HT-29 (cell line): ENCODE measurements at places on chromosomes 11 and 22.

- no peak for DNase-seq
These were observed 9.9 kb upstream of the APOBEC3A start for GRCh38 chr22:38947321-38948140.

- no peak for DNase-seq
These were observed 260.2 kb upstream of the ISX start for GRCh38 chr22:34805771-34806170.

- DNase-seq = no peak
These were observed 2.3 kb downstream of the TKFC start for GRCh38 chr11:61335355-61335710.

GRCh38 chr22:48333816-48334735, 1493.6 kb downstream of the BRD1 start:
- DNase-seq = no peak

DNA sequence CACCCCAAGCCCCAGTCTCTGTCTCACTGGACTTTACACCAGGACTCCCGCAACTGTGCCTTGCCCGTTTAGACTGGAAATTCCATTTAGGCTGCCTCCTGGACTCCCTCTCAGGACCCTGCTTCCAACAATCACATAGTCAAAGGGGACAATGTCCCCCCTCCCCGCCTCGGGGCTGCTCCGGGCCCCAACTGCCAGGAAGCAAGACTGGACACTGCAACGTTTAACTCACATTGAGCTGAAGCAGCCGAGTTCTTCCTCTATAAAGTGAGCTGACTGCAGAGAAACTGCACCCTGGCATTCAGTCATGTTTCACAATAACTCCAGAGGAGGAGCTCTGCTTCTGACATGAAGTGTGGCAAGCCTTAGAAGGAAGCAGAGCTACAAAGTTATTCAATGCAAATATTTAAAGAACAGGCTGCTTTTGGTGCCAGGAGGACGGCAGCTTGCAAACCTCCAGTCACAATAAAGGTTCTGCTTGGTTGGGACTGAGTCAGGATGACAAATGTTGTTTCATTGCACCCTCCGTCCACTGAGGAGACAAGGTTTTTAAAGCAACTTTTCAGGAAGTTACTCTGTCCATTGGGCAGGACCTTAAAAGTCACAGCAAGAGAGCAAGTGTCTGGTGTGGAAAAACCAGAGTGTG, 19.9 kb downstream of the PACSIN2 start:
- DNase-seq = peak; percentile 75

DNA sequence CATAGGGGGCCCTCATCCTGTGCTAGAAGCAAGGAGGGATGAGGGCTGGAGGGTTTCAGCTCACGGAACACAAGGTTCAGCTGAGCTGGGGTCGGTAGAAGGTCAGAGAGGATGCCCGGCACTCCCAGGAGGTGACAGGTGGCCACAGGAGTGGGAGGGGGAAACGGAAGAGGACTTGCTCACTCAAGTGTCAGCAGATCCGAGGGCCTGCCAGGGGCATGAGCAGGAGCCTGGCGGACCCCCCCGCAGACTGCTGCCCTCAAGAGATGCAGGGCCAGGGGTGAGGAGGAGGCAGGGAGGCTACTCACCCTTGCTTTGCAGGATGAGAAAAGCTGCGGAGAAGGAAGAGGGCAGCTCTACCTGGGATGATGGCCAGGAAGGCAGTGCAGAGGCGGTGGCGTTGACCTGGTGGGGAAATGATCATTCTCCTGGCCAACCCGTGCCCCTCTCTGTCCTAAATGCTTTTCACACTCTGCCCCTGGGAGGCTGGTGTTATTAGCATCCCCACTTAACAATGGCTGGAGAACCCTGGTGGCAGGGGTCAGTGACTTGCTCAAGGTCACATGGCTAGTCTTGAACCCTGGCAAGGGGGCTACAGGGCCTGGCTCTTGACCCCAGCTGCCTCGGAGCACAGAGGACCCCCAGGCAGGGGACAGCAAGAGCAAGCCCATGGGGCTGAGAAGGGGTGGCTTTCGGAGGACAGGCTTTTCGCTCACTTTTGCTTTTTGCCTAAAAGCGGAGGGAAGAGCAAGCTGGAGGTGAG, 30.1 kb upstream of the CSNK1E start:
- DNase-seq = no peak

DNA sequence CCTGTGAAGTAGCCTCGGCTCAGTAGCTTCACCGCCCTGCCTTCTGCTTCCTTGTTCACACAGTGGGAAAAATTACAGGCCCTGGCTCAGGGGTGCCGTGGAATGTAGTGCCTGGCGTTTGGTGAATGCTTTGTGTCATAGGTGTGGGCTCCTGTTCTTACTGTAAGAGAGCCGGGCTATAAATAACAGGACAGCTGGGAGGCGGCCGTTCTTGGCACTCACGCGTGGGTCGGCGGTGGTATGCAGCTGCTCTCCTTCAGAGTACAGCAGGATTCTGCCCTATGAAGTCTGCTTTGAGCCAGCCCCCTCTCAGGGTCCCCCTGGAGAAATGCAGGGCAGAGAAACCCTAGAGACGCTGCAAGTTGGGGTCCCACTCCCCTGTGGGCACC, 84.2 kb downstream of the CTTN start:
- no peak for DNase-seq

DNA sequence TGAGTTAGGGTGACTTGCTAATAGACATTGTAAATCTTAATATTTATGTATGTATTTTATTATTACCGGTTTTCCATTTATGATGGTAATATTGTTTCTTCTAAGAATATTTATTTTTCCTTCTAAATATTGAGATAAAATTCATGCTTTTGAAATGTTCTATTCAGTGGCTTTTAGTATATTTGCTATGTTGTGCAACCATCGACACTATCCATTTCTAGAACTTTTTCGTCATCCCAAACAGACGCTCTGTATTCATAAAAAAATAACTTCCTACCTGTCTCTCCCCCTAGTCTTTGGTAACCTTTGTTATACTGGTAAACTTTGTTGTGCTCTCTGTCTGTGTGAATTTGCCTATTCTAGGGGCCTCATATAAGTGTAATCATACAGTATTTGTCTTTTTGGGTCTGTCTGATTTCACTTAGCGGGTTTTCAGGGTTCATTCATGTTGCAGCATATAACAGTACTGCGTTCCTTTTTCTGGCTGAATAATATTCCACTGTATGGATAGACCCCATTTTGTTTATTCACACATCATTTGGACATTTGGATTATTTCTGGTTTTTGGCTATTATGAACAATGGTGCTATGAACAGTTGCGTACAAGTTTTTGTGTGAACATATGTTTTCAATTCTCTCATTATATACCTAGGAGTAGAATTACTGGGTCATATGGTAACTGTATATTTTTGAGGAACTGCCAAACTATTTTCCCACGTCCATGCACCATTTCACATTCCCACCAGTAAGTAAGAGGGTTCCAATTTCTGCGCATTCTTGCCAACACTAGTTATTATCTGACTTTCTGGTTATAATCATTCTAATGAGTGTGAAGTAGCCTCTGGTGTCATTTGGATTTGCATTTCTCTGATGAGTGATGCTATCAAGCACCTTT, 15.9 kb downstream of the NEAT1 start:
- DNase-seq = peak; percentile 20

DNA sequence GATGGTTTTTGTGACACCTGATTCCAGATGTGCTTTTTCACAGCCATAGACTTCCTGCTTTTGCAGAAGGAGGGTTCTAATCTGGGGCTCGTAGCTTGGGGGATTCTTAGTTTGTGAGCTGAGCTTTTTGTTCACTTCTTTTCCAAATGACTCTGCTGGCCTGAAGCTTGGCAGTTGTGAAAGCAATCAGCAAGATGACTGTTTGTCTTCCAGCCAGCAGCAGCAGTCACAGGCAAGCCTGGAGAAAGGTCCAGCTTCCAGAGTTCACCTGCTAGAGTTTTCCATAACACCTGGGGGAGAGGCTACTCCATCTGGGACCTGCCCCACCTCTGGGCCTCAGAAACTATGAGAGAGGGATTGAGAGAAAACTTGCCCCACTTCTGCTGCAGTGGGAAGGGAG, 4.1 kb downstream of the MARK2 start:
- DNase-seq = no peak

DNA sequence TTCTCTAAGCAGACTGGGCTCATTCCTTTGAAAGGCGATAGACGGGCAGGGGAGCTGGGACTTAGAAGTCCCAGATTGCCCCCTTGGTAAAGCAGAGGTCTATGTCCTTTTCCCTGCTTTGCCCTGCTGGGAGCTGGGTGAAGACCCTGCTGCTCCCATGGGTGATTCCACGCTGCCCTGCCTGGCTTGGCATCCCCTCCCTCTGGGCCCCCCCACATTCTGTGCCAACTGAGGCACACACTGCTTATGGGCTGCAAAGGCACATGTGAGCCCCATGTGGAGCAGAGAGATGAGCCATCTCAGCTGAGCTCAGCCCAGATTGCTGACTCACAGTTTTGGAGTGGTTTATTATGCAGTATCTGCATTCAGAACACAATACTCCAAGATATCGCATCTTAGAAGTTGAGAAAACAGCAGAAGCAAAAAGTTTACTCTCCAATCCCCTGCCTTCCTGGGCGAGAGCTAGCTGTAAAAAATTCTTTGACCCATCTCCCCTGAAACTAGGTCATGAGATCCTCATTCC, 127.2 kb downstream of the ST3GAL4 start:
- DNase-seq = no peak

DNA sequence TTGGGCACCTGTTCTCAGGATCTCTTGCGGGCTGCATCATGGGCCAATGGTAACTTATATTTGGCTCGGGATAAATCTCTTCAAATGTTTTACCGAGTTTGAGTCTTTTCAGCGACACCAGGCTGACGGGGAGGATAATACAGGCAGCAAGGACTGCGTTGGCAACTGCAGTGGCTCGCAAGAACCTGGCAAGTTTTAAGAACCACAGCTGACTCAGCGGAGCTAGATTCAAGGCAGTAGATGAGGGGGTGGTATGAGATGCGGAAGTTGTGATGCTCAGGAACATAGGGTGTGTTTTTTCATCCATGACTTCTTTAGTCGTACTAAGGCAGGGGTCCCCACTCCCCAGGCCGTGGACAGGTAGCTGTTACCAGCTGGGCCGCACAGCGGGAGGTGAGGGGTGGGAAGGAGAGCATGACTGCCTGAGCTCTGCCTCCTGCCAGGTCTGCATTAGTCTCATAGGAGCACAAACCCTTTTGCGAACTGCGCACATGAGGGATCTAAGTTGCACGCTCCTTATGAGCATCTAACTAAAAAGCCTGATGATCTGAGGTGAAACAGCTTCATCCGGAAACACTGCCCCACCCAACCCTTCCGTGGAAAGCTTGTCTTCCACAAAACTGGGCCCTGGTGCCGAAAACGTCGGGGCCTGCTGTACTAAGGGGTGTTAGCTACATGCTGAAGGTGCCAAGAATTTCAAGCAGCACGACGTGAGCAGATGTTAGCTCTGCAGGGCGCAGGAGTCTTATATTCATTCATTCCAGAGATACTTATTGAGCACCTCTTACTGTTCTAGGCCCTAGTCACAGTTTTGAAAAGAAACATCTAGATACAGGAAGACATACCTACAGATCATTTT, 6.4 kb upstream of the JAM3 start:
- DNase-seq = no peak

DNA sequence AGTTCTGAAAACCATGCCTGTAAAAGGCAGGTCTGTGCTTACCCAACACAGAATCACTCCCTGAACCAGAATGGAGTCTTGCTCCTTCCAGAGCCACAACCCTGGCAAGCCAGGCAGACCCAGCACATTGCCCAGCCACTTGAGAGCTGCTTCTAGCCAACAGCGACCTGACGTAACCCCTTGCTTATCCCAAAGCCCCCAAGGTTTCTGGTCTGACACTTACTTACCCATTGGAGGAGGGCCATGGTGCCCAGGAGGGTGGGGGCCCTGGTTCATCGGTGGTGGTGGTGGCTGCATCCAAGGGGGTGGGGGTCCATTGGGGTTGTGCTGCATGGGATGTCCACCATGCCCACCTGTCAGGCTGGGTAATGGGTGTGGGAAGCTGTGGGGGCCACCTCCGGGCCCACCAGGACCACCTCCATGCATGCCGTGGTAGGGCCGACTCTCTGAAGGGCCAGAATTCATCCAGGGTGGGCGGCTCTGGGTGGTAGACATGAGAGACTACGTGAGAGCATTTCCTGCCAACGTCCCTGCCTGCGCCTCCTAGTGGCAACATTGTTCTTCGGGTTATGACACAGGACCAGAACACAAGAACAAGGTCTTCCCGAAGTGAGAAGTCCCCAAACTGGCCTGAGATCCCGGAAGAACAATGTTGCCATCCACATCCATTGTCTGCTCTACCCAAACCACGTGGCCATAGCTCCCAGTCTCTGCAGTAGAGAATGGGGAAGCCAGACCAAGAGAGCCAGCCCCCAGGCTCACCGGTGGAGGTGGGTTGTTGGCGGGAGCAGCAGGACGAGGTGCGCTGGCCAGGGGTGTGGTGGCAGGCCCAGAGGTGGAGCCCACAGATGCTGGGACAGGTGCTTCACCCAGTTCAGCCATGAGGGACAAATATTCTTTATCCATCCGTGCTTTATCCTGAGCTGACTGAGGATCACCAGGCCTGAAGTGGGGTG, 7.8 kb upstream of the PYGM start:
- peak; percentile 84 for DNase-seq

- DNase-seq = no peak
These were observed 1314.0 kb downstream of the JRKL start for GRCh38 chr11:97703851-97704250.

DNA sequence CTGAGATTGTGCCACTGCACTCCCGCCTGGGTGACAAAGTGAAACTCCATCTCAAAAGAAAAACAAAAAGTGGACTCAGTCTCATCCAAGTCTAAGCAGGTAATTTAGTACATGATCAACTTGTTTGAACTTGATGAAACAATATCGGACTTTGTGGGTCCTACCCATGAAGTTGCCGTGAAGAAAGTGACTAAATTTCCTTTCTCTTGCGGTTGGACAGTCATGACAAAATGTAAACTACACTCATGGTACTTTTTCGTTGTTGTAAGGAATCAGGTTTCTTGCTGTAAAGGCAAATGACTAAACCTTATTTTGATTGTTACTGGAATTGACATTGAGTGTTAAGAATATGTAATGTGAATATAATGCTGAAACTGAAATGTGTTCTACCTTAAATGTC, 164.5 kb upstream of the PLET1 start:
- no peak for DNase-seq

DNA sequence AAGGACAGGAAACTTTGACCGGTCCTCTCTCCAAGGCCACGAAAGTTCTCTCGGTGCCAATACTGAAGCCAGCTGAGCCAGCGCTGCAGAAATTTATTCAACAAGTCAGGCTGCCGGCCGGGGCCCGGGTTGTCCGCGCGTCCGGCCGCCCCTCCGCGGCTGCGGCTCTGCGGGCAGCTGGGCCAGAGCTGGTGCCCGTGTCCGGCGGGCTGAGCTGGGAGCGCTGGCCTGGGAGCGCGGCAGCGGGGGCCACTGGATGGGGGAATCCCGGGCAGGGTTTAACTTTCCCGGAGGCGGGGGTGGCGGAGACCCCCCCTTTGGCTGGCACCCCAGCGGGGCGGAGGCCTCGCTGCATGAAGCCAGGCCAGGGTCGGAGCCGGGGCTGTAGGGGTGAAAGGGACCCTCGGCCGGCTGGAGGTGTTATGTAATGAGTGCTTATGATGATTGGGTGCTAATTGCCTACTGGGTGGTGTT, 12.3 kb upstream of the CACNA1I start:
- DNase-seq = no peak
